ENCODE measurements at places on chromosomes 3 and 15.

DNA sequence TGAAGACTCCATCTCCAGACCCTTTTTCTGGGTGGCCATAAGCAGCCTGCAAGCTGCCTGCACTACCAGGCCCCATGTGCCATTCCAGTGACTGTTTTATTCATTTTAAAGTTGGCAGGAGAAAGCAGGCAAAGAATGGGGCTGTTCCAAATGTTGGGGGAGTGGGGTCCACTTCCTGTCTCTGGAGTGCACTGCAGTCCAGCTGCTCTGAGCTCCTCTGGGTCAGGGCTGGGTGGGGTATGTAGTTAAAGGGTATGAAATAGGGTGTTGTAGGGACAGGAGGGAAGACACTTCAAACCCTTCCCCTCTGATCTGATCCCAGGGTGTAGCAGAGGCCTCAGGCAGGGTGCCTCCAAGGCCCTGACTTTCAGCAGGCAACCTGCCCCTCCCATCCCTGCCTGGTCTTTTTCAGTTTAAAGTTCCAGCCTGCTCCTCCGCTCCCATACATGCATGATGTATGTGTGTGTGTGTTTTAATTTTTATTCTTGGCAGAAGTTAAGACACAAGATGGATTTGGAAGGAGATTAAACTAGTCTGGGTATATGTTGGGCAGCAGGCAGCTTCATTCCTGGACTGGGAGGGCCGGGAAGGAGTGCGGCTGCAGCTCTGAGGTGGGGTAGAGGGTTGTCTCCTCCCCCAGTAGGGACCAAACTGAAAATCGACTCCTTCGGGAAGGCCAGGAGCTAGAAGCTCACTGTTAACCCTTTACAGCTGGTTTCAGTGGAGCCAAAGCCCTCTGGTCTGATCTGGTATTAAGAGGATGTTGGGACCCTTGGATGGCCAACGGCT lies 17.3 kb downstream of the BOC start:
- DNase-seq, result no peak

DNA sequence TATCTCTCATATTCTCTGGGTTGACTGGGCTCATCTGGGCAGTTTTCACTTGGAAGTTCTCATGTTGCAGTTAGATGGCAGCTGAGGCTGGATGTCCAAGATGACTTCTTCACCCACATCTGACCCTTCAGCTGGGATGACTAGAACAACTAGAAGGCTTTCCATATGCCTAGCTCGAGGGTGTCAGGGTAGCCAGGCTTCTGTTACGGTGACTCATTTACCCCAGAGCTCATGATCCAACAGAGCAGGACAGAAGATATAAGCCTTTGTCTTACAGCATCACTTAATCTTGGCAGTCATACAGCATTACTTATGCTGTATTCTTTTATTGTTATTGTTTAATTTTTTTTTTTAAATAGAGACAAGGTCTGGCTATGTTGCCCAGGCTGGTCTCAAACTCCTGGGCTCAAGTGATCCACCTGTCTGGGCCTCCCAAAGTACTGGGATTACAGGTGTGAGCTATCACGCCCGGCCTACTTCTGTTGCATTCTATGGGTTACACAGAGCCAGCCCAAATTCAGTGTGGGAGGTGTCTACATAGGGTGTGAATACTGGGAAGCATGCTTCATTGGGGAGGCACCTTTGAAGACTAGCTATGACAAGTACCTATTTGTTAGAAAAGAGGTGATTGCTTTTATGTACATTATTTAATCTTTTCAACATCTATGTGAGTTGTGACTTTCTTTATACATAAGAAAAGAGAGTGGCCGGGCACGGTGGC lies 10.7 kb downstream of the HMCES start:
- DNase-seq, result no peak

GRCh38 chr3:17047894-17048293 lies 163.1 kb downstream of the PLCL2 start:
- DNase-seq, result no peak

- DNase-seq, result peak; percentile 77
Observed at GRCh38 chr15:84079885-84080777, 155.4 kb upstream of the GOLGA6L4 start.

DNA sequence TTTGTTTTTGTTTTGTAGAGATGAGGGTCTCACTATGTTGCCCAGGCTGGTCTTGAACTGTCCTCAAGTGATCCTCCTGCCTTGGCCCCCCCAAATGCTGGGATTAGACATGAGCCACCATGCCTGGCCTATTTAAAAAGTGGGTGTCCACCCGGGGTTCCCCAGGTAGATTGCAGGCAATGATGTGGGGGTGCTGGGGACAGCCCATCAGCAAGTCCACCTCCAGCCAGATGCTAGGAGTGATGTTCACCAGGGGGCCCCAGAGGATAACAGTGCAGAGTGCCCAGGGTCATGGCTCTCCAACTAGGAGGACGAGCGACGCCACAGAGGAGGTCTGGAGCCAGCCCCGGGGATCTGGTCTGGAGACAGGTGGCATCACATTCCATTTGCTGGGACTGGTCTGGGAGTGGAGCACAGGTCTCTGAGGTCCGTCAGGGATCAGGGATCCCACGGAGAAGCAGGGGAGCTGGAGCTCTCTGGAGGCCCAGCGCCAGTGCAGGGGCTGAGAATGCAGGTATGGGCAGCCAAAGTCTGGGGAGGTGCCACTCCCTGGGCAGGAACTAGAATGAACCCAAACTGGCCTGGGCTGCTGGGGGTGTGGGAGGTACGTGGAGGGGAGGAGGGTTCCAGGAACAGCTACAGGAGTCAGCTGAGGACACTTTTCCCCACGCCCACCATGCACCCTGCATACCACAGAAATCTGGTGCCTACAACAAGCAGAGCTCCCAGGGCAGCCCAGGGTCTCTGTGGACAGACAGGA lies 51.2 kb upstream of the PCSK6 start:
- DNase-seq, result no peak

DNA sequence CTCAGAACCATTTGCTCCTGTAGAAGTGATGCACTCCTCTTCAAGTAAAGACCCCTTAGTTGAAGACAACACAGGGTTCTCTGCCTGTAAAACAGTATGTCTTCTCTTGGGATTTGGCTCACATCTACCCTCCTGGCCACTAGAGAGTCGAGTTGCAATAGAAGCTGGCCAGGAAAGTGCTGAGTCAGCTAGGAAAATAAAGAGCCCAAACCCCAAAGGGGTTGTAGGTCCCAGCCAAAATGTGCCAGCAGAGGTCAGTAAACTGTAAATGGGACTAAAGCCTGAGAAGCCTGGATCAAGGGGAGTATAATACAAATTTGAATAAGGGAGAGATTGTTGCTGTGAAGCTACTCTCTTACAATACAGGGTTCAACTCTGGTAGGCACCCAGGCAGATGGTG lies 37.2 kb upstream of the THBS1 start:
- no peak for DNase-seq

DNA sequence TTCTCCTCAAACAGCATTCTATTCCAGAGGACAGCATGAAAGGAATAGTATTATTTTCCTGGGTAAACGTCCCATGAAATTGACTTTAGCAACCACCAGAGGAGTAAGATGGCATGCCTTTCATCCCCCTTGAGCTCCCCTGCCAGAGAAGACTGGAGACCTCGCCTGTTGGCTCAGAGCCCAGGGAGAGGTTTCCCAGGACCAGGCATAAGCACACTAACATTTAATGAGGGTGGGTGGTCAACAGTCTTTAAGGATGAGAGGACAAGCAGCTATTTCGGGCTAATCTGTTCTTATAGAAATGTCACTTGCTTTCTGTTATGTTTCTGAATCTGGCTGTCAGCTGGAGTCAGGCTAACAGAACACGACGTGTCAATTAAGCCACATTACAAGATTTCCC lies 390.5 kb downstream of the GABRG3 start:
- DNase-seq, result no peak

- DNase-seq, result no peak
Observed at GRCh38 chr3:108437439-108437838, 73.0 kb downstream of the MYH15 start.

GRCh38 chr3:45145223-45145622 lies 955 bp downstream of the CDCP1 start:
- DNase-seq, result no peak

GRCh38 chr15:89628301-89628700 lies 27.0 kb downstream of the KIF7 start:
- peak; percentile 87 for DNase-seq

DNA sequence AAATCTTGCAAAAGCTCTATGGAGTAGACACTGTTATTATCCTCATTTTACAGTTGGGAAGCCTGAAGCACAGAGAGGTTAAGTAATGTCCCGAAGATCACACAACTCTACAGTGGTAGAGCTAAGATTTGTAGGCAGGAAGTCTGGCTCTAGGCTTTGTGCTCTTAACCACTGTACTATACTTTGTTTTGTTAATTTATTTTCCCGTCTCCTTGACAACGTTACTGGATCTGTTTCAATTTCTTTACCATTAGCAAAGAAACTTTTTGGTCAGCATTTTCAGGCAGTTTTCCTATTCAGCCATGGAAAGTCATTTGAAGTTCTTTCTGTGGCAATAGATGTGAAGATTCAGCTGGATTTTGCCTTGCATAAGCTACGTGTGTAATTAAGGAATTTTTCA lies 51.7 kb downstream of the OTOL1 start:
- no peak for DNase-seq

- DNase-seq, result no peak
Observed at GRCh38 chr3:4573153-4573552, 80.0 kb downstream of the ITPR1 start.

DNA sequence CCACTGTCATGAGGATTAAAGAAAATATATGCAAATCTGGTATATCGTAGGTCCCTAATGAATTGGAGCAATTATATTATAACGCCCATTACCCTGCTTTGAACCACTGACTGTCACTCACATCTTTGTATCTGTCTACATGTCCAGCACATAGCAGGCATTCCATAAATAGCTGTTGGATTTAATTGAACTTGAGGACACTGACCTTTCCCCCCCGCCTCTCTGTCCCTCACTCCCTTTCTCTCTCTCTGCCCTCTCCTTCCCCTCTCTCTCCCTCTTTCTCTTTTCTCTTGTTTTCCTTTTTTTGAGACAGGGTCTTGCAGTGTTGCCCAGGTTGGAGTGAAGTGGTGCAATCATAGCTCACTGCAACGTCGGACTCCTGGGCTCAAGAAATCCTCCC lies 233.0 kb downstream of the CD47 start:
- no peak for DNase-seq

All from chondrocyte (in vitro differentiated cells).